ENCODE measurements at places on chromosomes 2 and 18.
A peak's percentile ranks its signal among the peaks of the same experiment; 100 is the strongest.

- no peak for DNase-seq
Measured at GRCh38 chr2:67130531-67131256, 266.4 kb upstream of the ETAA1 start.

GRCh38 chr2:20348542-20348941 lies 2.1 kb downstream of the PUM2 start:
- DNase-seq = peak; percentile 26

DNA sequence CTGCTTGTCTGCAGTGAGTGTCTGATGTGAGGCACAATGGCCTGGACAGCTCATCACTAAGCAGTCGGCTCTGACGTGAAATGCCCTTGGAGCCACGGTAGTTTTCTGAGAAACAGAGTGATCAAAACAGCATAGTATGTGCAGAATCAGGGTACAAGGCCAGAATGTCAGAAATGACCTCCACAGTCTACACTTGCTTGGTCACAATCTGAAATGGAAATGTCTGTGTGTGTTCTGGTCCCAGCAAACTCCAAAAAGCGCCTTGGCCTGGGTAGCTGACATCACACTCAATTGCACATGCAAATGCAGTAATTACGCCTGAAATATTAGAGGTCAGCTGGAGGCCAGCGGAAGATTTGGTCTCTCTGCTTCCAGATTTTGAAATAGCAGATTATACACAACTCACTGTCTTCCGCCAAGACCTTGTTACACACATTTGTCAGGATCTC lies 95.4 kb downstream of the CTAGE1 start:
- no peak for DNase-seq

DNA sequence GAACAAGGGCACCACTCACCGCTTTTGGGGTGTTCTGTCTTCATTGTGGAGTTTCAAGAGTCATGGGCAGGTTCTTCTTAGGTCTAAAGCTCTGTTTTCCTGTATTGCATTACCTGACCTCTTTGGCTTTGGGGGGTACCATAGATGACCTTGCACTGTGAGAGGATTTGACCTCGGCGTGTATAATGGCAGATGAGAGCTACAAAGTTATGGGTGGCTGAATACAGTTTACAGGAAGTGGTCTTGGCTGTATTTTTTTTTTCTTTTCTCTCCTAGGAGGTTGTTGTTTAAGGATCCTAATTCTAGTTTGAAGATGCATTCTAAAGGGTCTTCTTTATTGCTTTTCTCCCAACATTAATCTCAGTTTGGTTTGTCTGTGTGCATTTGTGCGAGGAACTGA lies 11.5 kb downstream of the GAL3ST2 start:
- DNase-seq = no peak

DNA sequence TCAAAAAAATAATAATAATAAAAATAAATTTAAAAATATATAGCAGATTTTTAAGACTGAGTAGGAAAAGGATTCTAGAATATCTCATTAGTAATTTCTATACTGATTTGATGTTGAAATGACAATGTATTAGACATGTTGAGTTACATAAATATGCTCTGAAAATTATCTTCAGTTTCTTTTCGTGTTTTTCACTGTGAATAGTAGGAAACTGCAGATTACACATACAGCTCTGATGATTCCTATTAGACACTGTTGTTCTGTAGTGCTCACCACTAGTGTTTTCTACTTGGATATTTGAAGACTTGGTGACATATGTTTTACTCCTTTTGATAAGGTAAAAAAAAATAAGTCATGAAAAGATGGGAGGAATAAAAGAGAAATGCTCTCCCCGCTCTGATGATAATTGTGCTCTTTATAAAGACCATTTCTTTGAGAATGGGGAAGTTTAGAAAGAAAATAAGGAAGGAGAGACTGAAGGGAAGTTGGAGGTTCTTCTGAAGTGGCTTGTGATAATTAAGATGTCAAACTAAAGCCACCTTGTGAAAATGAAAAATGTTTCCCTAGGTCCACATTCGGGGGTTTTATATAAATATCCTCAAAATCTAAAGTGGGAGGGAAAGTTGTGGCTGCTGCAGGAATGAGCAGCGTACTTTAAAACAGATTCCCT lies 52.9 kb downstream of the SLC9A2 start:
- DNase-seq = no peak

DNA sequence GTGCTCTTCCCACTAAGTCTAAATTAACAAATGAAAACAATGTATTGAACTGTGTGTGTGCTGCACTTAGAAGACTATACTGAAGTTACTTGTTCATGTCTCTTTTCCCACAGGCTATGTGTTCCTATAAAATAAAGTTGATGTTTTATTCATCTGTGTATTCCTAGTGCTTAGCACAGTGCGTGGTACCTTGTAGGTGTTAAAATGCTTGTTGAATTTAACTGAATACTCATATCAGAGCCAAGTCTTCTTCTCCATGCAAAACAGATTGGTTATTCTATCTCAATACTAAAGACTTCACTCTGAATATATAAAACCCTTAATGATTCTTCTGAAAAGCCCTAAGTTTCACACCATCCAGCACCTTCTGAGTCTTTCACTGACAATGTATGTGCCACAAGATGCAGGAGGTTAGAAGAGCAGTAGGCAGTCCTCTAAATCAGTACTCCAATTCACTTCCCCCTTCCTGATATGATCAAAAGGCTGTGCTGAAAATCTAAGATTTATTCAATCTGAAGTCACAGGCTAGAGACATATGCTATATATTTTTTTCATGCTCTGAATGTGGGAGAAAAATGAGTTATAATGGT lies 231.7 kb upstream of the CCDC150 start:
- no peak for DNase-seq

DNA sequence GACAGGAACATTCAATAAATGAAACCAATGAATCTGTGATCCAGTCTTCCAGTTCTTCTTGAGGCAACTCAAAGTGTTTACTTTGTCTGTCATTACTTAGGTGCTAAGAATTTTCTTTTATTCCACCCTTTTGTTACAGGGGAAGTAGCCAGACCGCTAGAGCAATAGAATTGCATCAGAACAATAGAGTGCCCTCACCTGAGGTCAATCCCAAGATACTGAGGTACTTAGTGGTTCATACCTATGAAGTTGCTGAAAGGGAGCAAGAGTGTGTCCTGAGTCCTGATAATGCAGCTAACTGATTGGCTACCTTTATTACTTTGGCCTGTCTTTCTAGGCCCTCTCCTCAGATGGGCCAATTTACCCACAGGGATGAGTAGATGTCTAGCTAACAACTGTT lies 359.4 kb upstream of the KCNH7 start:
- DNase-seq = no peak

GRCh38 chr2:107436281-107436680 lies 390.4 kb upstream of the RGPD4 start:
- DNase-seq = no peak

DNA sequence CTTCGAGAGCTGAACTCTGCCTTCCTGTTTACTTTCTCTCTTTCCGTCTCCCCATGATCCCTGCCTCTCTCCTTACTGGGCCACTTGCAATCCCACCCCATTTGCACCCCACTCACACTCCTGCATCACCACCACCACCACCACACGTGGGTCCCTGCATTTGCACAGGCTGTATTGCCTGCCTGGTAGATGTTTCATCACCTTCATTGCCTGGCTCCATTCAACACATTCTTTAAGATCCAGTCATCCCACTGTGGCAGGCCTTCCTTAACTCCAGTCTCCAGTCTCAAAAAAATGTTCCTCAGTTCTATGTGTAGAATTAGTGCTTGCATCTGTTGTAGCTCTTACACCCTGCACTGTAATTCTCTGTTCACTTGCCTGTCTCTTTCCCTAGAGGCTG lies 13.9 kb downstream of the NOSTRIN start:
- no peak for DNase-seq

DNA sequence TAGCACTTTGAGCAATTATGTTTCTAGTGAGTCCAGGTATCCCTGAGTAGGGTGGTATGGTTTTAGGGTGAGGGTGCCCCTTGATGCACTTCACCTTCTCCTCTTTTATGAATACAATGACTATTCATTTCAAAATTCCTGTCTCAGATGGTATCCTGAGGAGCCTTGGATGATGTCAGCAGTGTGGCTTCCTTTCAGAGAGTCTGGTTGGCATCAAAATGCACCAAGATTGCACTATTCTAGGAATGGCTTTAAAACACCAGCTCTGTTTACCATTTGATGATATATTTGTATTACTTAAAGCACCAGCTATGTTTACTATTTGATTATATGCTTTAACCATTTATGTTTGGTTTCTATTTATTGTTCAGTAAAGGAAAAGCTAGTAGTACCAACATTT lies 141.0 kb downstream of the FMNL2 start:
- no peak for DNase-seq

- no peak for DNase-seq
Measured at GRCh38 chr18:36672437-36673344, 156.1 kb downstream of the TPGS2 start.

- DNase-seq = no peak
Measured at GRCh38 chr2:173906626-173907025, 58.5 kb downstream of the SP3 start.
